Activated T-cell treated with anti-CD3 and anti-CD28 coated beads, Interleukin-2, amount 50 U/mL, for 48 hours (primary cell): ENCODE measurements at places on chromosomes 13 and 19.

DNA sequence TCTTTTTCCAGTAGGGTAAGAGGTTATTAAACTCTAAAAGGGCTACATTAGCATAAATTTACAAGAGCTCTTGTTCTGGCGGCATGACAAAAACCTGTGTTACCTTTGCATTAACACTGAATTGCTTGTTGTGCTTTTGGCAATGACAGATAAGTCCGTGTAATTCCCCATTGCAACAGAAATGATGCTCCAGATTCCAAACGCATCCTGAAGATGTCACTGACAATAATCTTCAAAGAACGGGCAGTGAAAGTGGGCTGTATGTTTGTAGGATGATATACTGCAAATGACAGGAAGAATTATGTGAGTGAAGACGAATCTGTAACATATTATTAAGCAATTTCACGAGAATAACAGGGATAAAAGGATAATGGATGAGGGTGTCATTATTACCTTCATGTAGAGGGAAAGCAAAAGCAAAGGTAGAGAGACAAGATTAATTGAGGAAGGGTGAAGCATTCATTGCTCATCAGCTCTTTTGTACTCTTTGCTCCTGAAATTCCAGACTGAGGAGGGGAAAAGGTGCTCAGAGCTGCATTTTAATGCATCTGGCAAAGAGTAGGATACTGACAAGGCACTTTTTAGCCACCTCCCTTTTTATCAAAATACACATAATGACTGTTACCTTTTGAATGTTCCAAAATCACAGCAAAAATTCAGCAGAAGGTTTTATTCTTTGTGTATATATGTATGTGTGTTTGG lies 38.5 kb upstream of the MAB21L1 start:
- no peak for DNase-seq

DNA sequence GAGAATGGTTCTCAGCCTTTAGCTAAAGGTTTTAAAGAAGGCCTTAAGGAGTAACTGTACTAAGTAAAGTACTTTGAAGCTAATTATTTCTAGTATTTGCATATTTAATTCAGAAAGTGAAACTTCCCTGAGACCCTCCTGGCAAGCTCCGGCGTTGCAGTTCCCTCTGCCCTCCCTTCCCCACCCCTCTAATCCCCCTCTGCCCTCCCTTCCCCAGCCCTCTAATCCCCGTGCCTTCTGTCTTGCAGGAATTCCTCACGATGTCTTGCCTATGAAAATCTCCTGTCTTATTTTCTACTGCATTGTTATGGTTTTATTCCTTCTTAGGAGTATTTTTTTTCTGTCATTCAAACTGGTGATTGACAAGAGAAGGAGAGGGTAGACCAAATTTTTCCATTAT lies 236.9 kb downstream of the COL4A1 start:
- no peak for DNase-seq

DNA sequence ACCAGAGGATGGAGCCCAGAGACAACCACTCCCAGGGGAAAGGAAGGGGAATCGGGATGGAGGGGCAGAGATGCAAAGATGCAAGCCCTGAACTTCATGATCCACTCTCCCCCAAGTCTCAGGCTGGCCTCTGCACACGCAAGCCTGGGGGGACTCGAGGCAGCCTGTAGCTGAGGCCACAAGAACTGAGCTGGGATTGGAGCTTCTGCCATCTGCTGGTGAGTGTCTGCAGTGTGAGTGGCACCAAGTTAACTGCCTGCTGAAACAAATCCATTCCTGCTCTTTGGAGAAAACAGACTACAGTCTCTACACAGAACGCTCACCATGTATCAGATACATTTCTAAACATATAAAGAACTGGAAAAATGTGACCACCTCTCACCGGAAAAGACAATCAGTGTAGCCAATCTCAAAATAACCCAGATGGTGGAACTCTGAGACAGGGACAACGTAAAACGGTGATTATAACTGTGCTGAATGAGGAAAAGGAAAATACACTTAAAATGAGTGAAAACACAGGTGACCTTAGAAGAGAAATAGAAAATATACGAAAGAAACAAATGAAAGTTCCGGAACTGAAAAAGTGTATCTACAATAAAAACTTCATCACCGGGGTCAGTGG lies 62.1 kb downstream of the KLF2 start:
- DNase-seq: peak; percentile 59

GRCh38 chr19:4324228-4324627 lies 14.4 kb downstream of the STAP2 start:
- no peak for DNase-seq

DNA sequence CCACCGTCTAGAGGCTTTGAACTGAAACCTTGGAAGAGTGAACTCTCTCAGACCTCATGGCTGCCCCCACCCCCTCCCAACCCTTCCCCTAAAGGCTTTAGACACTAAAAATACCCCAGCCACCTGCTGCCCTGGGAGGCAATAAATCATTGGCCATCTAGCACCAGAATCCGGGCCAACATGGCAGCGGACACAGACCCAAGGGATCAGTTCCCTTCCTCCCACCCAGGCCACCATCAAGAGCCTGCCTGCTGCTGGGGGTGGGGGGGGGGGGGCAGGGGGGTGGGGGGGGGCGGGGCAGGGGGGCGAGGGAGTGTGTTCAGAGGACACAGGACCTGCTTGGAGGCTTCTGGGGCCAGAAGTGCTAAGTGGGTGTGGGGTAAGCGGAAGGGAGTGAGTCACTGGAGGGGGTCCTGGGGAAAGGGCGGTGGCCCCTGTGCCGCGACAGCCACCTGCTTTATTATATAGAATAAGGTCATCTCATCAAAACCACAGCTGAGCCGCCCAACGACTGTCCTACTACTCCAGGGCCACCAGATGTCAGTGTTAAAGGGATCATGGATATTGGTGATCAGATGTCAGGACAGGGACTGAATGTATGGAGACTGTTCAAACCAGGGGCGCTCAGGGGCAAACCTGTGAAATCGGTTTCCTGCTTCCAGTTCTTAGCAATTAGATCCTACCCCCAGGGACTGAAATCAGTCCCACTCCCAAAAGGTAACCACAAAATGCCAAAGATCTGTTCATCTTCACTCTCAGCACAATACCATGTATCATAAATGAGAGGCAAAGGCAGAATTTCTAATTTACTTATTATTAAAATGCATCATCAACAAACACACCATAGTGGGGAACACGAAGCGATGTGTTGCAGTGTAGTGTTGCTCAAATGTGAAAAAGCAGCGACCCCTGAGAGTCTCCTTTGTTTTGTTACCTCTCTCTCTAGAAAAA lies 24.3 kb downstream of the ARL11 start:
- DNase-seq: peak; percentile 41

DNA sequence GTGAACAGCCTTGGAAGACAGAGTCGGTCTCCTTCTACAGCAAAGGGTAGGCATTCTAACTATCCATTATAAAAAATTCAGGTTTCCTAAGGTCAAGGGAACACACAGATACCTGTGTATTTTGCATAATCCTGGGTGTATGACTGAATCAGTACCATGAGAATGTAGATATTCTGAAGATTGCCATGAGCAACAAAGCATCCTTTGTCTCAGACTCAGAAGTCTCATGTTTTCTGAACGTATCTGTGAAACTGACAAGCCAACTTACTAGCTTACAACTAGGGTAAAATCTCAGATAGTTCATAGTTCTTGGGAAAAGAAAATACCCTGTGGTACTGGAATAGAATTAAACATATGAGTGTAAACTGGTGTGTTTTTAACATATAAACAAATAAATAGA lies 6.5 kb downstream of the ZNF566 start:
- DNase-seq: no peak

DNA sequence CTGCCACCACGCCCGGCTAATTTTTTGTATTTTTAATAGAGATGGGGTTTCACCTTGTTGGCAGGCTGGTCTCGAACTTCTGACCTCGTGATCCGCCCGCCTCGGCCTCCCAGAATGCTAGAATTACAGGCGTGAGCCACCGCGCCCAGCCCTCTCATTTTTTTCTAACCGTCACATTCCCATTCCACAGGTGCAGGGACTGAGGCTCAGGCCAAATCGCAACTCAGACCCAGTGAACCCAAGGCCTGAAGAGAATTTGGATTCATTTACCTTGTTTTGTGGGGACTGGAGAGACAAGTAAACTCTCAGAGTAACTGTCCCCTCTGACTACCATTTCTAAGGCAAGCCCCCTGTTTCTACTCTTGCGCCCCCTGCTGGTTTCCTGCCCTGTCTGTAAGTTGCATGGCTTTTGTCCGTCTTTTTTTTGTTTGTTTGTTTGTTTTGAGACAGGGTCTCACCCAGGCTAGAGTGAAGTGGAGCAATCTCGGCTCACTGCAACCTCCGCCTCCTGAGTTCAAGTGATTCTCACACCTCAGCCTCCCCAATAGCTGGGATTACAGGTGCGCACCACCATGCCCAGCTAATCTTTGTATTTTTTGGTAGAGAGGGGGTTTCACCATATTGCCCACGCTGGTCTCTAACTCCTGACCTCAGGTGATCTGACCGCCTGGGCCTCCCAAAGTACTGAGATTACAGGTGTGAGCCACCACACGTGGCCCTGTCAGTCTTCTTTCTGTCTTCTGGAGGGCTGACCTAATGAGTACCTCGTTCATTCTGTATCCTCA lies 2.3 kb upstream of the STRN4 start:
- peak; percentile 83 for DNase-seq

GRCh38 chr19:52690369-52691214 lies 44.3 kb downstream of the ZNF611 start:
- peak; percentile 93 for DNase-seq

- DNase-seq: no peak
Observed at GRCh38 chr13:46962281-46962941, 65.6 kb upstream of the HTR2A start.

GRCh38 chr19:30439310-30439709 lies 67.1 kb downstream of the ZNF536 start:
- no peak for DNase-seq

DNA sequence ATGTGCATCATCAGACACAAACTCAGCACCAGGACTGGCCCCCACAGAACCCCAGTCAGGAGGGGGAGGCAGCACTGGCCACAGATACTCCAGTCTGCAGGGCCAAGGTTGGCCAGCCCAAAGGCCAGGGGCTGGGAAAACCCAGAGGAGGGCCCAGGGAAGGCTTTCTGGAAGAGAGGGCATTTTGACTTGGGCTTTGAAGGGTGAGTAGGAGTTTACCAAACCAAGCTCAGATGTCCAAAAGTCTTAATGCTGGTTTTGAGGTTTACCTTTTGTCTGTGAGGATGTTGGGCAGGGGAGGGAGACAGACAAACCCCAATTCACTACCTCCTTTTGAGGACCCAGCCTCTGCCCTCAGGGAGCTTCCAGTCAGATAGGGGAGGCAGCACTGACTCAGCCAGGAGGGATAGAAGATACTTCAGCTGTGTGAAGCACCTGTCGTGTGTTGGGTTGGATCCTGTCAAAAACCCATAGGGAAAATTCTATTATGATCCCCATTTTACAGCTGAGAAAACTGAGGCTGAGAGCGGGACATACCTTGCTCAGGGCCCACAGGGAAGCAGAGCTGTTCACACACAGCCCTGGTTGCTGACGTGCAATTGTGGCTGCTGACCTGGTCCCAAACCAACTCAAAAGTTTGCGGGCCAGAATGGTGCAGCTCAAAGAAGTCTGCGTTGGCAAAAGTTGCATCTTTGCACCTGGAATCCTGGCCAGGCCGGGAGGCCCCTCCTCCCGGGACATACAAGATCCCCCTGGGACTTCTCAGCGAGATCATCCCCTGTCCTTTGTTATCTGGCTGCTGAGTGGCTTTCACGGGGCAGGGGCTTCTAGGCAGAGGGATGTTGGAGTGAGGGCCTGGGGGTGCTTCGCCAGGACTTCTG lies 13.1 kb downstream of the CILP2 start:
- no peak for DNase-seq

DNA sequence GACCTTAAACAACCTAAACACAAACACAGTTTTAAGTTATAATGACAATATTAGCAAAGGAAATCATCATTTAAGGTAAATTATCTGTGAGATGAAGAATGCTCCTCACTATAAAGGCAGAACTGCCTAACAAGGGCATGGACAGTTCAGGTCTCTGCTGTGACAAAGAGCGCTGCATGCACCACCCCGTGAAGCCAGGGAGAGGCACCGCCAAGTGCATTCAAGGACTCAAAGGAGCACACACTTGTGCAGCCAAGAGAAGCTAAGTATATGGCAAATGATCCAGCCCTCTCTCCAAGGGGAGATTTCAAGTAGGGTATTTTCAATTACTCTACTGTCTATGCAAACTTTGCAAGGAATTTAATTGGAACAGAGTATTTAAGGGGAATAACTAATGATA lies 126.0 kb downstream of the RAP2A start:
- no peak for DNase-seq

- no peak for DNase-seq
Observed at GRCh38 chr19:12230751-12231733, 63.6 kb downstream of the ZNF44 start.

GRCh38 chr13:26406791-26407190 lies 150.7 kb upstream of the WASF3 start:
- DNase-seq: no peak

DNA sequence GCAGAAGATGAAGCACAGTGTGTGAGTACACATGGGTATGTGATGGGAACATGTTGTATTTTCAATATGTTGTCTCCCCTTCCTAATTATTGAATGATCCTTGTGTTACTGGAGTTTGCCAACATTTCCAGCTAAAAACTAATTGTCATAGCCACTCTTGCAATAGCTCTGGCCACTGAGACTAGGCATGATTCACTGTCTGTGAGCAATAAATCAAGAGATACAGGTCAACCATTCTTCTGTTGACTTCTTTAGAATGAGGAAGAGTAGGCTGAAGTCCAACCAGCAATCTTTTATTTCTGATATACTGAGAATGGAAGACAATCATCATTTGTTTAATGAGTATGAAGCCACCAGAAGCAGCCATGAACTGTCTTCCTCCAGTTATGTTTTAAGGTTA lies 413.9 kb downstream of the SLITRK5 start:
- no peak for DNase-seq

- DNase-seq: no peak
Observed at GRCh38 chr13:98676239-98676638, 76.2 kb downstream of the SLC15A1 start.

DNA sequence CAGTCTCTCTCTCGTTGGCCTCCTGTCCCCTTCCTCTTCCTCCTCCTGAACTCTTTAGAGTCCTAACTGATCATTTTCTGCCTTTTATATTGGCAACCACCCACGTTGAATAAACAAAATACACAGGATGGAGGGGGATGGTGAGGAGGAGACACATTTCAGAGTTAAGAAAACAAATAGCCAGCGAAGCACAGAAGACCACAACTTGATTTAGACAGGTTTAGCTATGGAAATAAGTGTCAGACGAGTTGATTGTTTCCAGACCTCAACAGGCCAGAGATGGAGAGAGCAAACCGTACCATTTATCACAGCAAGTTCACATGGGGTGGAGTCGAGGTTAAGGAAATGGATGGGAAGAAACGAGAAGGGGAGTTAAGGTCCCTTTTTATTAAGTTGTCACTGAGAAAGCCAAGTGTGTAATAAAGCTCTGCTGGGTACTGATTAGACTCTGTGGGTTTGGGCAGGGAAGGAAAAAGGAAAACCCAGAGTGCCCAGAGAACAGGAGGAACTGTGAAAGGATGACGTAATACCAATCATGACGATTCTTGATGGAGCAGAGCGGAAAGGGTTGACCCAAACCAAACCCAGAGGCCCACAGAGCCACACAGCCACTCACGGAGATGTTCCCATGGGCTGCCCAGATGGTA lies 11.1 kb upstream of the SERP2 start:
- no peak for DNase-seq
